ENCODE measurements at places on chromosomes 4 and X. TPM values are rescaled to one million over a fixed set of nuclear protein-coding genes. Genes with fewer than 3 reads are reported as not detected.

DNA sequence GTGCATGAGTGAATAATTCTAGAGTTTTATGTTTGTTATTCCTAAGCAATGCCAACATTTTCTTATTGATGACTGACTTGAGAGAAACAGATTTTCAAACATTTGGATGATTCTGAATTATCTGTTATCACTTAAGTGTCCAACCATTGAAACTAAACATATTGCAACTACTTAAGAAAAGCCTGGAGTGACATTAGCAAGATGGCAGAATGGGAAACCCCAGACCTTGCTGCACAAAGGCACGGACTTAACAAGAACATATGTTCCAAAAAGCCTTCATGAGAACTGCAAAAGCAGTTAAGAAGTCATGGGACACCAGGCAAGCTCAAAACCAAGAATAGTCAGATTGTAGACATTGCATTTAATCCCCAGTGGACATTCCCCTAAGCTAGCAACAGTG is 215.1 kb downstream of the DCHS2 start:
- DNase-seq, result no peak
- H3K36me3 ChIP-seq, result peaks cover 5% of the 10 kb centered on the region
- no peaks in the 10 kb centered on the region for H3K27me3 ChIP-seq
- no peaks in the 10 kb centered on the region for H3K4me1 ChIP-seq
- H3K4me3 ChIP-seq, result no peak overlapping the region

DNA sequence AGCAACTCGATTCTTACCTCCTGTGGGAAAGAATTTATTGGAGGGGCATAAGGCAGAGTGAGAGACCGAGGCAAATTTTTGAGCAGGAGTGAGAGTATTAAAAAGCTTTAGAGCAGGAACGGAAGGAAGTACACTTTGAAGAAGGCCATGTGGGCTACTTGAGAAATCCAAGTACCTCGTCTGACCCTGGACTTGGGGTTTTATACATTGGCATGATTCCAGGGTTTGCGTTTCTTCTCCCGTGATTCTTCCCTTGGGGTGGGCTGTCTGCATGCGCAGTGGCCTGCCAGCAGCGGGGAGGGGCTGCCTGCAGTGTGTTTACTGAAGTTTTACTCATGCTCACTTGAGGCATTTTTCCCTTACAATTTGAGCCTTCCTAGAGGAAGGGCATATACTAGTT is 3.4 kb downstream of the GALNT7 start:
- no peak overlapping the region for H3K27ac ChIP-seq
- no peaks in the 10 kb centered on the region for H3K27me3 ChIP-seq
- no peak for DNase-seq
- no peak overlapping the region for H3K4me3 ChIP-seq

DNA sequence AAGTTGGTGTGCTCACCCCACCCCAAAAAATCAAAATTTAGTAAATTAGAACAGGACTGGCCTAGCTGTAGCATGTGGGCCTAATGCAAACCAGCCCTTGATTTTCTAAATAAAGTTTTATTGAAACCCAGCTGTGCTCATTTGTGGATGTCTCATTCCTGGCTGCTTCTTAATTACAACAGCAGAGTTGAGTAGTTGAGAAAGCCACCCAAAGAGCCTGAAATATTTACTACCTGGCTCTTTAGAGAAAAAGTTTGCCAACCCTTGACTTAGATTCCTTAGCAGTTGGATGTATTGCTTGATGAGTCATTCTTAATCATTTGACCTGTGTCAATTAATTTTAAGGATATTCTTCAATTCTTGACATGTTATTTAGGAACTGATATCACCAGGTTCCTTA is 168.3 kb upstream of the PUDP start:
- H3K4me3 ChIP-seq, result no peak overlapping the region
- no peaks in the 10 kb centered on the region for H3K4me1 ChIP-seq
- no peaks in the 10 kb centered on the region for H3K27me3 ChIP-seq

- H3K27me3 ChIP-seq, result no peaks in the 10 kb centered on the region
- H3K4me1 ChIP-seq, result no peaks in the 10 kb centered on the region
These were observed at the start of gene KLHL8 for GRCh38 chr4:87220094-87220822. TSS of gene KLHL8 (minus strand) at chr4:87220618. CDS start at chr4:87195539, 25,079 bp downstream.

- H3K4me3 ChIP-seq, result no peak overlapping the region
- H3K36me3 ChIP-seq, result no peaks in the 10 kb centered on the region
- no peak overlapping the region for H3K27ac ChIP-seq
- no peaks in the 10 kb centered on the region for H3K4me1 ChIP-seq
These were observed 536.0 kb upstream of the PRKX start for GRCh38 chrX:4249401-4249800.

- H3K4me3 ChIP-seq, result no peak overlapping the region
- H3K27me3 ChIP-seq, result no peaks in the 10 kb centered on the region
- no peaks in the 10 kb centered on the region for H3K36me3 ChIP-seq
- H3K27ac ChIP-seq, result no peak overlapping the region
- no peak for DNase-seq
These were observed 195.9 kb upstream of the LDB2 start for GRCh38 chr4:17094159-17094875.

- DNase-seq, result no peak
- H3K27me3 ChIP-seq, result peaks cover 48% of the 10 kb centered on the region
- H3K4me3 ChIP-seq, result no peak overlapping the region
- no peaks in the 10 kb centered on the region for H3K4me1 ChIP-seq
- H3K36me3 ChIP-seq, result no peaks in the 10 kb centered on the region
These were observed 1.7 kb upstream of the TRPC5OS start for GRCh38 chrX:111874241-111874640.

DNA sequence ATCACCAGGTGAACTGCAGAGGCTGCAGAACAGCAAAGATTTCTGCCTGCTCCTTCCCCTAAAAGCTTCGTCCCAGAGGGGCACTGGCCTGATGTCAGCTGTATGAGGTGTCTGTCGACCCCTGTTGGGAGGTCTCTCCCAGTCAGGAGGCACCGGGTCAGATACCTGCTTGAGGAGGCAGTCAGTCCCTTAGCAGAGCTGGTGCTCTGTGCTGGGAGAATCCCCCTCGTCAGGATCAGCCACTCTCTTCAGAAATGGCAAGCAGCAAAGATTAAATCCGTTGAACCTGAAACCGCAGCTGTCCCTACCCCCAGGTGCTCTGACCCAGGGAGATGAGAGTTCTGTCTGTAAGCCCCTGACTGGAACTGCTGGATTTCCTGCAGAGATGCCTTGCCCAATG is 1166.3 kb upstream of the ADGRL3 start:
- no peak for DNase-seq
- no peaks in the 10 kb centered on the region for H3K36me3 ChIP-seq
- H3K27me3 ChIP-seq, result no peaks in the 10 kb centered on the region
- no peak overlapping the region for H3K27ac ChIP-seq
- H3K4me1 ChIP-seq, result no peaks in the 10 kb centered on the region

DNA sequence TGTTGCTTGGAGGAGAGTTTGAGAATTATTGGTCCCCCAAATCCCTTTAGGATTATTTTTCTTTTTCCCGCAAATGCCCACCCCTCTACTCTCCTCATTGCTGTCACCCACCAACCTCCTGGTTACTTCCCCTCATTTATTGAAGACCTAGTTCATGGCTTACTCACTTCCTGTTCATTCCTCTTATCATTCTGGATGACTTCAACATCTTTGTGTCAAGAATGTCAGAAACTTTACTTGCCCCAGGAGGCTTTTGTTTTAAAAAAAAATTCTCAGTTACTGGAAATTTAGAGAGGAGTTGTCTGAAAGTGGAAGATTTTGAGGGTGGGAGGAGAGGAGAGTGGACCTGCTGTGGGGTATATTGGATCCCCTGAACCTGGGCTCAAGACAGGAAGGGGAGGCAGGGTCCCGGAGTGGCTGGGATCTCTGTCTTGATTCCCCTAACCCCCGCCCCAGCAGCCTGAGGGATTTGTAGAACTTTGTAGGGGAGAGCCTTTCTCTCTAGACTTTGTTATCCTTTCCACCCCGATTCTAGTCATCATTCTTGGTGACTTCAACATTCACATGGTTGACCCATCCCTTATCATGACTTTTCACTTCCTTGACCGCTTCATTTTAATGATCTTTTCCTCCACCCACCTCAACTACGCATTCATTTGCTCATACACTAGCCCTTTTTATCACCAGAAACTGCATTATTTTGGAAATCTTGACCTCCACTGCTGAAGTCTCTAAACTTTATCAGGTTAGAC is 69.9 kb upstream of the ESX1 start:
- DNase-seq, result no peak
- H3K27me3 ChIP-seq, result no peaks in the 10 kb centered on the region
- H3K4me1 ChIP-seq, result no peaks in the 10 kb centered on the region
- H3K27ac ChIP-seq, result no peak overlapping the region
- H3K4me3 ChIP-seq, result no peak overlapping the region
- no peaks in the 10 kb centered on the region for H3K36me3 ChIP-seq

DNA sequence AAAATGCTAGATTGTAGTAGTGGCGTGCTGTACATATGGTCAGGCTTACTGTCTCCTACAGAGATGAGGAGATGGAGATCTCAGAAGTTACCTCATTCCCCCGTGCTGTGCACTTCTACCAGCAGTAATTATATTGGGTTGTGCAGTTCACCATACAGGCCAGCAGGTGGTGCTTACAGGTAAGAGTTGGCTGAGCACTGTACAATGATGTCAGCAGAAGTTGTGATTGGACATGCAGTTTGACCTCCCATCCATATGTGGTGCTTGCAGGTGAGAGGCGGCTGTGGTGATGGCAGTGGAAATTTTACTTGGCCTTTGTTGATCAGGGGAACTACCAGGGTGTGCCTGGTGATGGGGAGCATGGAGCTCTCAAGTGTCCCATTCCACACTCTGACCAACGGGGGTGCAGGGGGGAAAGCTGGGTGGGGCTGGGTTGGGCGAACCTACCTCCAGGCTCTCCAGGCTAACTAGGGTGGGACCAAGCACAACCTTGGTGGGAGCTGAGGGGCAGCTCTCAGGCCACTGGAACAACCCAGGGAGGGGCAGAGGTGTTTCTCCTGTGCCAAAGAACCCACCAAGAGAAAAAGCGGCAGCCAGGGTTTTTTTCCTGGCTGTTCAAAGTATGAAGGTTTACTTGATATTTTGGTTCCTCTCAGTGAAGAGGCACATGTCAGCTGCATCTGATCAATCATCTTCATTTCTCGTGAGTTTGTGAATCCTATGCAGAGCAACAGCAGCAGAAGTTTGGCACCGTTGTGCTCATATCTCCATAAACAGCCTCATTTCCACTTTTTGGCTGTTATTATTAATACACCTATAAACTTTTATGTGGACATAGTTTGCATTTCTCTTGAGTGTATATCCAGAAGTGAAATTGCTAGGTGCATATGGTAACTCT is 73.8 kb upstream of the FREM3 start:
- no peak overlapping the region for H3K27ac ChIP-seq
- H3K27me3 ChIP-seq, result no peaks in the 10 kb centered on the region
- no peak for DNase-seq
- H3K4me3 ChIP-seq, result no peak overlapping the region
- no peaks in the 10 kb centered on the region for H3K36me3 ChIP-seq

DNA sequence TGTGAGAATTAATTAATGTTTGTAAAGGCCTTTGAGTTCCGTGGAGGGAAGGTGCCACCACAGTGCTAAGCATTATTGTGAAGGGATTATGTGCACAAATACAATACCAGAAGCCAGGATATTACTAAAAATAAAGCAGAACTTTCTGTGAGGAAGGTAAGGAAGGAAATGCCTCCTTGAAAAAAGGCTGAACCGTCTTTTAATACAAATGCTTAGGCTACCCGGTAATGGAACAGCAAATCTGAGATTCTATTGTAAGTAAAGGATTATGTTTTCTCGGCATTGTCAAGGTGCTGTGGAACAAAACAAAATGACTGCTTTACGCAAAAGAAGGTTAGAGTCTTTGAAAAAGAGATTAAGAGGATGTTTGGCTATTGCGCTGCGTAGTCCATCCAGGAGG is 57.9 kb upstream of the SPRY1 start:
- no peaks in the 10 kb centered on the region for H3K36me3 ChIP-seq
- H3K4me1 ChIP-seq, result no peaks in the 10 kb centered on the region
- DNase-seq, result no peak
- no peak overlapping the region for H3K4me3 ChIP-seq
- H3K27ac ChIP-seq, result peak overlapping the region; percentile 28

DNA sequence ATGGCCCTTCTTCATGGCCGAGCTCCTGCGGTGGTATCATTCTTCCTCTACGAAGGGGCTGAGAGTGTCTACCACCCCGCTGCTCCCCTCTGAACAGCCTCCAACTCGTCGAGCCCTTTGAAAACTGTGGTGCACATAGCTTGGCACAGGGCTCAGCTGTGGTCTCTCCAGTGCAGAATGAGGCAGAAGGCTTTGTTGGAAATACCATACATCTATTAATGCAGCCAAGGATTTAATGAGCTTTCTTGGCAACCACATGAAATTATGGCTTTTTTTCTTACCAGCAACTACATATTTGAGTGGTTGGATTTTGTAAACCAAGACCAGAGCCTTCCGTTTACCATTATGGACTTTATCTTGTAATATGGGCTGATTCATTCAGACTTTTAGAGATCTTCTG is 61.7 kb upstream of the CBR4 start:
- DNase-seq, result no peak
- H3K4me3 ChIP-seq, result no peak overlapping the region
- H3K27ac ChIP-seq, result peak overlapping the region; percentile 92
- peaks cover 11% of the 10 kb centered on the region for H3K4me1 ChIP-seq

GRCh38 chrX:131046596-131046995 is 11.6 kb upstream of the ARHGAP36 start:
- no peak overlapping the region for H3K4me3 ChIP-seq
- no peak for DNase-seq
- no peak overlapping the region for H3K27ac ChIP-seq
- no peaks in the 10 kb centered on the region for H3K4me1 ChIP-seq

DNA sequence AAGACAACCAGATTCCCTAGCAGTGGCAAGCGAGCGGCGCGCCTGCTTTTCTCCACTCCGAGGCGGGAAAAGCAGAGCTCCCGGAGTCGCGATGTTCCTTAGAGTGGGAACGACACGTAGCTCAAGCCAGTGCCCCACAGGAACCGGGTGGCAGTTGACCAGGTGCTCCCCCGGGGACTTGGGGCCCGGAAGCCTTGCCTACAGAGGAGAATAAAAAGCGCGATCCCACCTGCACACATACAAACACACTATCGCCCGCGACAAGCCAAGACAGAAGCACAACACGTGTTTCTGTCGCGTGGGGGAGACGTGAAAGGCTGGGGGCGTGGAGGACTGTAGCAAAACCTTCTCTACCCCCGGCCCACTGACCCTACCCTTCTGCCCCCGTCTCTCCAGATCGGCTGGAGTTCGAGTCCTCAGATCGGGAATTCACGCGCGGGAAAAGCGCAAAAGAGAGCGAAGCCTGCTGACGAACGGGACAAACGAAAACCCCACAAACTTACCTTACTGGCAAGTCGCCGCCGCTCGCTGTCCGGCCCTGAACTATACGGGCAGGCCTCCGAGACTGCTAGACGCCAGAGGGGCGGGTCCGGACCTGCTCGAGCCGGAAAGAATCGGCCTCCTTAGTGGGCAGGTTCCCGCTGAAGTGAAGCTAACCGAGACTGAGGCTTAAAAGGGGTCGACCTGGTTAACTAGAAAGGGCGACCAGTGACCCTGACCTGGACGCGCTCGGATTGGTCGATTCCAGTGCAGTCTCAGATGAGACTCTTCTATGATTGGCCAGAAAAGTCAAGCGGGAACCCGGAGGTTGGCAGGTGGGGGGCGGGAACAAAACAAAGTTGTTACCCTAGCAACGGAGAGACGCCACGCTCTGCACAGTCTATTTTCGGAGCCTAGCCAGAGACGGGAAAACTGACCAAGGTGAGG is at the start of the genes DNAAF6 and NUP62CL:
DNAAF6 (plus strand) TSS at position 842 of the 927 bp plus-strand sequence. CDS start 6,265 bp downstream, outside the sequence.
NUP62CL (minus strand) TSS at position 664 of the 927 bp plus-strand sequence. CDS start 31,287 bp downstream, outside the sequence.
- no peaks in the 10 kb centered on the region for H3K27me3 ChIP-seq
- no peaks in the 10 kb centered on the region for H3K36me3 ChIP-seq
- DNase-seq, result peak; percentile 44
- no peak within 1 kb of the TSS for H3K27ac ChIP-seq
- no peaks in the 10 kb centered on the region for H3K4me1 ChIP-seq
- H3K4me3 ChIP-seq, result peak within 1 kb of the TSS; percentile 52

RTL5 gene
- 5.0 TPM for total RNA-seq

VCX3A gene
- not detected for total RNA-seq

CFAP99 gene
- total RNA-seq, result 2.0 TPM

CABS1 gene
- not detected for total RNA-seq

WDR1 gene
- total RNA-seq, result 142 TPM

Measured in breast epithelium (tissue), 4 donors.